Activated CD8-positive, alpha-beta memory T cell treated with anti-CD3 and anti-CD28 coated beads, Interleukin-2, amount 10 ng/mL, durations not matched to agents 7 days and 5 days (primary cell): ENCODE measurements at places on chromosomes 1 and 21. TPM values are rescaled to one million over a fixed set of nuclear protein-coding genes. Genes with fewer than 3 reads are reported as not detected.

The SPRR2A gene
- not detected for total RNA-seq

The HEYL gene
- not detected for total RNA-seq

The ASTN1 gene
- total RNA-seq: not detected

The TSPAN2 gene
- 2.3 TPM for total RNA-seq

The CYP4B1 gene
- total RNA-seq: not detected

The COL6A2 gene
- 5.0 TPM for total RNA-seq

The PRKAA2 gene
- not detected for total RNA-seq

The KCNQ4 gene
- 0.12 TPM for total RNA-seq

The CASQ2 gene
- total RNA-seq: not detected

The TSSK3 gene
- 0.70 TPM for total RNA-seq

The VN1R5 gene
- total RNA-seq: not detected

The TCHH gene
- 0.14 TPM for total RNA-seq

The SLC6A9 gene
- 2.6 TPM for total RNA-seq

The SLAMF9 gene
- not detected for total RNA-seq

The ERICH3 gene
- 0.05 TPM for total RNA-seq

The OR2G6 gene
- not detected for total RNA-seq

The SPRR3 gene
- not detected for total RNA-seq

The HUNK gene
- not detected for total RNA-seq

The GJC2 gene
- total RNA-seq: 1.8 TPM

The GJA5 gene
- not detected for total RNA-seq

The G0S2 gene
- 0.70 TPM for total RNA-seq

The C1orf115 gene
- 0.12 TPM for total RNA-seq

The SYNC gene
- not detected for total RNA-seq

The C1orf87 gene
- not detected for total RNA-seq

The EFNA3 gene
- total RNA-seq: 1.9 TPM

The PERM1 gene
- total RNA-seq: not detected

The MEGF6 gene
- total RNA-seq: 2.1 TPM
